ENCODE measurements at places on chromosomes 2 and 18.
A peak's percentile ranks its signal among the peaks of the same experiment; 100 is the strongest.

- no peak for DNase-seq
Measured at GRCh38 chr2:63875559-63876245, 34.0 kb downstream of the UGP2 start.

GRCh38 chr2:20620271-20620681 is 30.6 kb downstream of the HS1BP3 start:
- DNase-seq = no peak

DNA sequence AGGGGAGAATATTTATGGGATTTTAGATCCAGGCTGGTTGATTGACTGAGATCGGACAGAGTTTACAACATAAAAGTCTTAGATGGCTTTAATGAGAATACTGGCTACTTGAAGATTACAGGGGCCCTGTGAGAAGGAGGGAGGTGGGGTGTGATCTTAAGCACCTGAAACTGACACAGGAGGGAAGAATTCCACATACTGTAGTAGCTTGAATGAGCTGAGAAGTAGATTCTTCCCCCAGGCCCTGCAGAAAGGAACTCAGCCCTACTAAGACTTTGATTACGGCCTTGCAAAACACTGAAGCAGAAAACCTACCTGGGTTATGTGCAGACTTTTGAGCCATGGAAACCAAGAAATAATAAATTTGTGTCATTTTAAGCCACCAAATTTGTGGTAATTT is 1062.9 kb upstream of the GYPC start:
- DNase-seq = no peak

- no peak for DNase-seq
Measured at GRCh38 chr2:66702301-66702700, 267.4 kb downstream of the MEIS1 start.

DNA sequence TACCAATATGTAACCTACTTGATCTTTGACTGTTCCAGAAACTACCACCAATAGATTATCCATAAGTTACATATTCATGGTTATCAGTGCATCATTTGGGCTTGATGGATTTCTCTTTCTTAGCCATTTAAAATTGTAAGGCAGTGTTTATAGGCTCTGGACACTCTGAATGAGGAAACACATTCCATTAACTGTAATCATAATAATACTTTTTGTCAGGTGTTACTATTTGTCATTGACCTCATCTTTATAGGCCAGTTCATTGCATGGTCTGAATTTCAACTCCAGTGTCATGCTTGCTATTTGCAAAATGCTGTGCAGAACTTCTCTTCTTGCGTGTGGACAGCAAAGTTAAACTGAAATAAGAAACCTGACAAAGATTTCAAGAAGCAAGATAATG is 1340.2 kb upstream of the ZEB2 start:
- DNase-seq = no peak

DNA sequence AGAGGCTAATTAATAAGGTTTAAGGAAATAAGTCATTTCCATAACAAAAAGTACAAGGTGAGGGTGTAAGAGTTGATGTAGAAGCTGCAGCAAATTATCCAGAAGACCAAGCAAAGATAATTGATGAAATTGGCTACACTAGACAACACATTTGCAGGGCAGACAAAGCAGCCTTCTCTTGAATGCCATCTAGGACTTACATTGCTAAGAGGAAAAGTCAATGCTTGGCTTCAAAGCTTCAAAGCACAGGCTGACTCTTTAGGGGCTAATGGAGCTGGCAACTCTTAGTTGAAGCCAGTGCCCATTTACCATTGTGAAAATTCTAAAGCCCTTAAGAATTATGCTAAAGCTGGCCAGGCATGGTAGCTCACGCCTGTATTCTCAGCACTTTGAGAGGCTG is 728.6 kb upstream of the KLHL29 start:
- no peak for DNase-seq

DNA sequence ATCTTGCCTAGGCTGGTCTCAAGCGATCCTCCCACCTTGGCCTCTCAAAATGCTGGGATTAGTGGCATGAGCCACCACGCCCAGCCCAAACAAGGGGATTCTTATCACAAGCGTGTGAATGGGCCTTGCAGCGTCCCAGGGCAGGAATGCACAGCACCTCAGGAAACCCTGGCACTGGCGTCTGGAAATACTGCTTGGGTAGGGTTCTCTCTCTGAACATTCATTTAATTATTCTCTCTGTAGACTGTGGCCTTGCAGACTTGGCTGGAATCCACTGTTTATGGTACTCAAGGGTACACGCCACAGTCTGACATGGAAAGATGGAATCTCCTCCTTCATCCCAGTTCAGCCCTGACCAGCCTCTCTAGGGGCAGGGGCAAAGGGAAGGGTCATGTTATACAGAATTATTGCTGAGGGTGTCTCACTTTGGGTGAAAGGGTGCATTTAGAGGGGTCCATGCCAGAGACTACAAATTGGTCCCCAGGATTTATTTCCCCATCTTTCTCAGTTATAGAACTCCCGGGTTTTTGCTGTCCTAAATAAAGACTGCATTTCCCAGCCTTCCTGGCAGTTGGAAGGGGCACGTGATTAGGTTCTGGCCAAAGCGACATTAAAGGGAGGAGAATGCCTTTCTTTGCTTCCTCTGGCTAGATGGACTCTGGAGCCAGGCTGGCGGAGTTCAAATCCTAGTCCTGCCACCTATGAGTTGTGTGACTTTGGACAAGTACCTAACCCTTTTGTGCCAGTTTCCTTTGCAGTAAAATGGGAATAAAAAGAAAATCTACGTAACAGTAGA is 147.2 kb upstream of the HAAO start:
- DNase-seq = no peak

DNA sequence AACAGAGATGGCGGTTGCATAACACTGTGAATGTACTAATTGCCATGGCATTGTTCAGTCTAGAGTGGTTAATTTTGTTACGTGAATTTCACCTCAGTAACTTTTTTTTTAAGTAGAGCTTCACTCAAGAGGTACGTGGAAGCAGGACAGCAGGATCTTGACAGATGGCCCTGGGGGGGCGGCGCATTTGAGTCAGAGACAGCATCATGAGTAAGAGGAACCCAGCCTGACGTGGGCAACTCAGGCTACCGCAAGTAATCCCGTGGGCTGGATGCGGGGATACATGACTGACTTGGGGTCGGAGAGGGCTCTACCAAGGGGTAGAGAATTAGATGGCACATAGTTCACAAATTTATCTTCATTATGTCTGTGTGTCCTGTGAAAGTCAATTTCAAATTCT is 38.1 kb upstream of the DAPL1 start:
- DNase-seq = no peak

GRCh38 chr2:219844401-219845091 is 217.1 kb downstream of the SLC4A3 start:
- no peak for DNase-seq

DNA sequence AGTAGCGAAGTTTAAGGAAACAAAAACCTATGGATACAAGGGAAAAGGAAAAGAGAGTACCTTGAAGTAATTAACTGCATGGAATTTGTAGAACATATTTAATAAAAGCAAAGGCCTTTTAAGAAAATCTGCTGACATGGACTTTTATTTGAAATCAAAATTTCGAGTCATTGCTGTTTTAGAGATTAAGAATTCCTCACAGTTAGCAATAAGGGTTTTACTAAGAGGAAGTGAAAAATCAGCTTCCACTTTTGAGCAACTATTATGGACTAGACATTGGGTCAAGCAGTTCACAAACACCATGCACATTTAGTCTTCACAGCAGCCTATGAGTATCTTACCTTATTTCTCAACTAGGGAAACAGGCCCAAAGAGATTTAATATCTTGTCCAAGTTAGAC is 876.3 kb downstream of the BCL11A start:
- no peak for DNase-seq

GRCh38 chr2:30514134-30514847 is 67.2 kb downstream of the LCLAT1 start:
- DNase-seq = no peak

GRCh38 chr2:110170102-110170501 is 34.7 kb downstream of the NPHP1 start:
- no peak for DNase-seq

DNA sequence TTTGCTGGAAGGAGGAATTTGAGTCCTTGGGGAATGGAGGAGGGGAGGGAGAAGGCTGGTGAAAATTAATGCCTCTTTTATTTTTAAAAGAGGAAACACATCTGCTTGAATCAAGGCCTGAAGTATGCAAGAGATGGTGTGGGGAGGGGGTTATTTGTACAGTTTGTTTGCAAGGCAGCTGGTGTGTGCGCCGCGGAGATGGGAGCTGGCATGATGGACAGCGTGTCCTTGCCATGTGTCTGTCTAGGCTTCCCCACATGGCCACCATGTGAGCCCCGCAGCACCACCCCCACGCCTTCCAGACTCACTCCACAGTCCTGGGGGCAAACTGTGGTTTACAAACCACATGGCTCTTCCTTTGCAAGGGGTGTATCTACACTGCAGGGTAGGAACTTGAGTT is 154.8 kb upstream of the APCDD1 start:
- DNase-seq = no peak

DNA sequence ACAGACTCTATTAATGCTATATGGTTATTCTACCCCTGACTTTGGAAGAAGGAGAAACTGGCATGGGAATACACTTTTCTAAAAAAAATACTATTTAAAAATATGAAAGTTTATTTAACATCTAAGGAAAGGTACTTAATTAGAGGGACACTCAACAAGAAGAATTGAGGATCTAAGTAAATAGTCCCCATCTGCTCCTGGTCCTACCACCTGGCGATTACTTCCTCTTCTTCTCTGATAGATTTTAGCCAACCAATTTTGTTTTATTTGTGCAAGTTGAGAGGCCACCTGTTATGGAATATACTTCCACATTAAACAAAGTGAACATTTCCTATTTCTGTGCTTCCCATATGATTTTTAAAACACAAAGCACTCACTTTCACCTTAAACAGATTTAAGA is 111.7 kb downstream of the BCL2 start:
- no peak for DNase-seq

- DNase-seq = no peak
Measured at GRCh38 chr2:62382122-62382521, 123.9 kb downstream of the TMEM17 start.

- DNase-seq = no peak
Measured at GRCh38 chr2:108244667-108245414, 5.1 kb downstream of the SULT1C3 start.

DNA sequence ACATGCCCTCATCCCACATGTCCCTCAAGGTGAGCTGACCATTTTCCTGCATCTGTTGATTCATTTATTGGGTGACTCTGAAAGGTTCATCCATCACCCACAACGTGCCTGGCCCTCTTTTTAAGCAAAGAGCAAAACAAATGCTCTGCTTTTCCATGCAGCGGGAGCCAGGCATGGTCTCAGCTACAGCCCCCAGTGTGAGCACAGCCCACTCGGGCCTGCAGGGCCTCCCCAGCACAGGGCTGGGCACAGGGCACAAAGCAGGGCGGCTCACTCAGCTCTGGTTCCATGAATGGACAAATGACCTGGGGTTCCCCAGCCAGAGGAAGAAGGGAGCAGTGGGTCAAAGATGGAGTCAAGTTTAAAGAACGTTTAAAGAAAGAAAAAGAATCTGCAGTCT is 24.1 kb upstream of the OTOS start:
- DNase-seq = no peak

DNA sequence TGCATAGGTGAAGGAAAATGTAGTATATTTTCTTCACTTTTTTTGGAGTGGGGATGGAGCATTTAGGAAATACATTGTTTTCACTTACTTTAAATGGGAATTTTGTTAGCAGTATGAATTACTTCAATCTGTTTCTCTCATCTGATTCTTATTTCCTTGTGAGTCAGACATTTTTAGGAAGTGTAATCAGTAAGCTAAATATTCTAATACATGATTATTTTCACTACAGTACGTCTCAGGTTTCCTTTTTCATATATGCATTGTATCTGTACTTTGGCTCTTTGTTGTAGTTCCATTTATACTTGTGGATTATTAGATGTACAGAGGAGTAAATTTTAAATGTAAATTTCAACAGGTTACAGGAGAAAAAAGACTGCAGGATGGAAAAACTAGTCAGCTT is 27.9 kb downstream of the GPD2 start:
- DNase-seq = no peak

DNA sequence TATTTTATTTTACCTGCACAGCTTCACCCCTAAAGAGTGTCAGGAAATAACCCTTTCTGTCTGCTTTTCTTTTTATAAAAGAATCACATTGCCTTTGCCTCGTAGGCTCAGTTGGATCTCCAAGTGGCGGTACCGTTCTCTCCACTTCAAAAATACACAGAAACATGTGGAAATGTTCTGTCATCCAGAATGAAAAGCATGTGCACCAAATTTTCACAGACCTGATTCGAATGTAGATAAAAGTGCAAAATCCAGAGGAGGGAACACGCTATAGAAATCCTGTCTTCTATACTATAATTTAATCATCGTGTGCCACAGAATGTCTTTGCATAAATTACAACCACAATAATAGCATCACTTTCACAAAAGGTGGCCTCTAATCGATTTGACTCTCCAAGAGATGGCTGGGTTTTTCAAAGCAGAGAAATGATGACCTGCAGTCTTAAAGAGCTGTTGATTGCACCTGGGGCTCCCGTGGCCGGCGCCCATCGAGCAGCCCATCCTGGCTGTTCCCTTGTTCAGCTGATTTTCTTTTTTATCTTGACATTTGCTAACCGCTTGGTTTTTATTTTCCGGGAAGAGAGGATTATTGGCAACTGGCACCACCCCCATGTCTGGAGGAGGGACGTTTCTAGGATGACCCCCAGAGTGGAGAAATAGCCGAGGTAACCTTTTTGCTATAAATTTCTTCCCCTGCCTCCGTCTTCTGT is 290.2 kb downstream of the SOX11 start:
- no peak for DNase-seq

- DNase-seq = no peak
Measured at GRCh38 chr2:100998235-100998573, 3.9 kb upstream of the RPL31 start.

DNA sequence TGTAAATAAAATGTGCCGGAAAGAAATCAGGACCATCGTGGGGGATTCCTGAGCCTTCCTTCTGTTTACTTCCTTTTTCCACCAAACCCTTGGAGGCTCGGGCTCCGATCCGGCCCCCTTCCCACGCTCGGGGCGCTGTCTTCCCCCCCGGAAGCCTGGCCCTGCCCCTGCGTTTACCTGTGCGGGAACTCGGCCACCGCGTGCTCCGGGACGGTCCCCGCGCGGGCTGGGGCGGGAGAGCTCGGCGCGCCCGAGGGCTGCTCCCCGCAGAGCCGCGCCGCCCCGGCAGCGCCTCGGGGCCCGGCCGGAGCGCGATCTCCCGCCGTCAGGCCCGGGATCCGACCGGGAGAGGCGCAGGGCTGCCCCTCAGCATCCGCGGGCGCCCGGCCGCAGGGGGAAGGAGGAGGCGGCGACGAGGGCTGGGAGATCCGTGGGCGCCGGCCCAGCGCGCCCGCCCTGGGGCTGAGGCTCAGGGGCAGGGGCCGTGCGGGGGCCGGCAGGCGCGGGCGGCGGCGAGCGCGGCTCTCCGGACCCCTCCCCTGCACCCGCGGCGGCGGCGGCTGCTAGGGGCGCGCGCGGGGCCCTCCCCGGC is 435 bp downstream of the ADCY3 start:
- DNase-seq = no peak

GRCh38 chr2:46364797-46365457 is 67.7 kb downstream of the EPAS1 start:
- peak; percentile 53 for DNase-seq
